ENCODE measurements at places on chromosomes 5 and 9.
A peak's percentile ranks its signal among the peaks of the same experiment; 100 is the strongest.

- DNase-seq = no peak
Measured at GRCh38 chr5:59332236-59332973, 561.1 kb downstream of the PDE4D start.

DNA sequence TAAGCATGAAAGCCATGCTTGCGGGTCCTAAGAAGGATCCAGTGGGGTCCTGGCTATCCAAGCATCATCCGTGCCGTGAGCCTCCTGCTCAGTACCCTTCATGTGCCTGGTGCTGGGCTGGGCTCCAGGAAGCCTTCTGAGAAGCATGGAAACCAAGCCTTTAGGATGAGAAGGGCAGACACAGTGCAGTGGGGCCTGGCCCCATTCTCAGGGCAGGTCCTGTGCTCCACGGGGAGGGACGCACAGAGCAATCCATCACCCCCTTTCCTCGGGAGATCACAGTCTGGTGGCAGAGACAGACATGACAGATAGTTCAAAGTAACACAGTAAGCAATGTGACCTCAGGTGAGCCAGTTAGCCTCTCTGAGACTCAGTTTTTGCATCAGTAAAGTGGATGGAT, 76.9 kb downstream of the RGS3 start:
- no peak for DNase-seq

- no peak for DNase-seq
Measured at GRCh38 chr9:95615246-95615645, 98.5 kb upstream of the PTCH1 start.

DNA sequence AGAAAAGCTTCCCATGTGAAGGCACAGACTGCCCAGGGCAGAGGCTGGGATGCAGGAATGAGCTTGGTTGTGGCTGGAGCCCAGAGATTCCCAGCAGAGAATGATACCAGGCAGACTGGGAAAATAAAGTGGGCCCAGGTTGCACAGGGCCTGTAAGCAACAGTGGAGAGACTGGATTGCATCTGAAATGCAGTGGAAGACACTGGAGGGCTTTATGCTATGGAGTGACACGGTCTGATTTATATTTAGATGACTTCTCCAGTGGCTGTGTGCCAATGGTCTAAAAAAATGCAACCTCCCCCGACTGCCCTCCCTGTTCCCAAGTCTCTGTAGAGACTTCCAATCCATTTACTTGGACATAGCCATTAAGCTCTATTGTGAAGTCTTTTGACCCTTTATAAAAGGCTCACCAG, 951.1 kb upstream of the DMAC1 start:
- DNase-seq = no peak

DNA sequence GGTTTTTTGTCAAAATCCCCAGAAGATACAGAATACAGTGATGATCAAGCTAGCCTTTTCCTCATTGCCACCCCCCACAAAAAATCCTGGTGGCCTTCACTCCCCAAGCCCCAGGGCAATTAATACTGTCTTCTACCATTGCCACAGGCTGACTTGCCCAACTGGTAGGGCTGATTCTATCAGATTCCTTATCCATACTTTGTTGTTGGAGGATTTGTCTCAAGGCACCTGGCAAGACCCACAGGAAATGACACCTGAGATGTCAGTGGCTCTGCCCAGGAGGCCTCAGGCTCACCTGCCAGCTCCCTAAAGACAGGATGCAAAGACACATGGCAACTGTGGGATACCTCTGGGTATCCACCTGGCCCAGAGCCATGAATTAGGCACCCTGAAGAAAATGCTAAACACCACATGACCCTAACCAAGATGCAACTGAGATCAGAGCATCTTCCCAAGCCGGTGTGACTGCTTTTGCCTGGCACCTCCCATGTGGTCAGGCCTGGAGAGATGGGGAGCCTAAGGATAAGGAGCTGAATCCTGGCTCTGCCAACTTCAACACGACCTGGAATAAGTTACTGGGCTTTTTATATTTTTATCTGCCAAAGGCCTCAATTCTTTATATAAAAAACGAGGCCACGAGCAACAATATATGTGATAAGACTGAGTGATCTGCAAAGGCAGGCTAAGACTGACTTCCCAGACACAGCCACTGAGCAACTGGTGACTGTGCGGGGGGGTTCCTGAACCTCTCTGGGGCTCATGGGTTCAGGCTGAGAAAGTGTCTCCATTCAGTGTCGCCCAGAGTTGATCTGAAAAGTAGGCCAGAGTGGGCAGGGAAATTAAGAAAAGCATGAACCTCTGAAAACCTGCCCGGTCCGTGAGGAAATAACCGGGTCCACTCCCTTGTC, 944 bp downstream of the ATOX1 start:
- DNase-seq = no peak

DNA sequence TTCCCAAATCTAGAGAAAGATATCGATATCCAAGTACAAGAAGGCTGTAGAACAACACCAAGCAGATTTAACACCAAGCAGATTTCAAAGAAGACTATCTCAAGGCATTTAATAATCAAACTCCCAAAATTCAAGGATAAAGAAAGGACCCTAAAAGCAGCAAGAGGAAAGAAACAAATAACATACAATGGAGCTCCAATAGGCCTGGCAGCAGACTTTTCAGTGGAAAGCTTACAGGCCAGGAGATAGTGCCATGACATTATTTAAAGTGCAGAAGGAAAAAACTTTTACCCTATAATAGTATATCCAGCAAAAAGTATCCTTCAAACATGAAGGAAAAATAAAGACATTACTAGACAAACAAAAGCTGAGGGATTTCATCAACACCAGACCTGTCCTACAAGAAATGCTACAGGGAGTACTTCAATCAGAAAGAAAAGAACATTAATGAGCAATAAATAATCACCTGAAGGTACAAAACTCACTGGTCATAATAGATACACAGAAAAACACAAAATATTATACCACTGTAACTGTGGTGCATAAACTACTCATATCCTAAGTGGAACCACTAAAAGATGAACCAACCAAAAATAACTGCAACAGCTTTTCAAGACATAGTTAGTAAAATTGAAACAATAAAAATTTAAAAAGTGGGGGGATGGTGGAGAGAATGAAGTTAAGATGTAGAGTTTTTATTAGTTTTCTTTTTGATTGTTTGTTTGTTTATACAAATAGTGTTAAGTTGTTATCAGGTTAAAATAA, 267.2 kb downstream of the AUH start:
- no peak for DNase-seq

DNA sequence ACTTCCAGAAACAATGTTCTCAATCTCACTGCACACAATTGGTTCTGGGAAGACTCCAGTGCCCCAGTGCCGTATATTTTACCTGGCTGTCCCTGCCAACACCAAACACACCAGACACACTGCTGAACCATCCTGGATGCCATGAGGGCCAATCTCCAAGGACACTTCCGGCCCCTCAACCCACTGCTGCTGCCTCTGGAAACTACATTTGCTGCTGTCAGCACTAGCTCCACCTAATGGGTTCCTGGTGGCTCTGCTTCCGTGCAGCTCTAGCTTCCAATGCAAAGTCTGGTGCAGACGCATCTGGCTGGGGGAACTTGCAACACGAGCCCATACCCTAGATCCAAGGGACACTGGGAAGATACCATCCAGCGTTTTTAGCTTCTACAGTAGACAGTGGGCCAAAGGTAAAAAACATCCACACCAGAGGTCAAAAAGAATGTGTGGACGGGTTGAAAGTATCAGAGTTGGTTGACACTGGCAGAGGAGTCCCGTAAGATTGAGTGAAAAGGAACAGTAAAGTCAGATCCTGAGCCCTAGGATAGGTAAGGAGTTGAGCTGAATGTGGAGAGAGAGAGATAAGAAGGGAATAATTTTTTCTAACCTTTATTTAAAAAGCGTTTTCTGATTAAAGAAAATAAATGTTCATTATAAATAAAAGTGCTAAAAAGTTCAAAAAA, 99.7 kb upstream of the KIF2A start:
- no peak for DNase-seq

DNA sequence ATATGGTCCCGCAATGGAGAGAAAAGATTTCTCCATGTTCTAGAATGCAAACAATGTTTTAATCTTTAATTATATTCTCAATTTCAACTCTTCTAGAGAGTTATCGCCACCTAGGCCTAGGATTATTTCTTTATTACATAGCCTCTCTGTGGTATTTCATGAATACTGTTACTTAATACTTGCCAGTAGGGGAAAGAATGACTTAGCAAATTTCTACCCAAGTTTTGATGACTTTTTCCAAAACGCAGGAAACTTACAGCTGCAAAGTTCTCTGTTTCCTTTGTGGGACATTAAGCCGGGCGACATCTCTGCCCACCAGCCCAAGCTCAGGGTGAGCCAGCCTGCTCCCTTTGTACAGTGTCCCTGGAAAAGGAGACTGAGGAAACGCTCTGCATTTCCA, 73.8 kb downstream of the MED27 start:
- DNase-seq = no peak

GRCh38 chr5:35622974-35623373, 5.3 kb downstream of the SPEF2 start:
- no peak for DNase-seq

DNA sequence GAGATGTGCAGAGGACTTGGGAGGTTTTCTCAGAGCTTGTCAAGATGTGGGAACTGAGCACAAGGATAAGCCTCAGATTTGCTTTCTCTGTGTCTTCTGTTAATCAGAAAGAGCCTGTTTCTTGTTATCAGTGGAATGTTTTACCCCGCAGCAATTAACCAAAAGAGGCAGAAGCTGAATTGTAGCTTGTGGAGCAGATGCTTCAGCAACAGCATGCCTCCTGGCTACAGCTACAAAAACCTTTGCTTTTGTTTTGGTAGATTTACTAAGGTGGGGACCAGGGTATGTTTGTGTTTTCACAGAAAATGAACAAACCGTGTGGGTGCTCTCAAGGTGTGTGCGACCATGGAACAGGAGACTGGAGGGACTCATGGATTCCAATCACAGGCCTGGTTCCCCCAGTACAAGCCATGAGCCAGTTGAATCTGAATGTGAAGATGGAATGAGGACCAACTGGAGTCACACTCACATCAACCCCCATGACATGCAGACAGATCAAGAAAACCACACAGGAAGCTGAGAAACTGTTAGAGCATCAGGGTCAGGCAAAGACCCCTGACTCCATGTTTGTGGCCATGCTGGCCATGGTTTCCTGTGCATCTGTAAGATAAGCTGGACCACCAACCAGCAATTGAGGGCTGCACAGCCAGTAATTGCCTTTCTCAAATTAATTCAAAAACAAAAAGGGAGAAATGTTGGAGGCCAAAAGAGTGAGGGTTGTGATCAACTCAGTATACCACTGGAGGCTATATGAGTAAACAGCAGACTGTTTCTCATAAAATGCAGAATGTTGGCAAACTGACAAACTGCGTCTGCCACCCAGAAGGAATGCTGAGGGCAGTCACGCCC, 6.9 kb downstream of the UGT3A2 start:
- no peak for DNase-seq

DNA sequence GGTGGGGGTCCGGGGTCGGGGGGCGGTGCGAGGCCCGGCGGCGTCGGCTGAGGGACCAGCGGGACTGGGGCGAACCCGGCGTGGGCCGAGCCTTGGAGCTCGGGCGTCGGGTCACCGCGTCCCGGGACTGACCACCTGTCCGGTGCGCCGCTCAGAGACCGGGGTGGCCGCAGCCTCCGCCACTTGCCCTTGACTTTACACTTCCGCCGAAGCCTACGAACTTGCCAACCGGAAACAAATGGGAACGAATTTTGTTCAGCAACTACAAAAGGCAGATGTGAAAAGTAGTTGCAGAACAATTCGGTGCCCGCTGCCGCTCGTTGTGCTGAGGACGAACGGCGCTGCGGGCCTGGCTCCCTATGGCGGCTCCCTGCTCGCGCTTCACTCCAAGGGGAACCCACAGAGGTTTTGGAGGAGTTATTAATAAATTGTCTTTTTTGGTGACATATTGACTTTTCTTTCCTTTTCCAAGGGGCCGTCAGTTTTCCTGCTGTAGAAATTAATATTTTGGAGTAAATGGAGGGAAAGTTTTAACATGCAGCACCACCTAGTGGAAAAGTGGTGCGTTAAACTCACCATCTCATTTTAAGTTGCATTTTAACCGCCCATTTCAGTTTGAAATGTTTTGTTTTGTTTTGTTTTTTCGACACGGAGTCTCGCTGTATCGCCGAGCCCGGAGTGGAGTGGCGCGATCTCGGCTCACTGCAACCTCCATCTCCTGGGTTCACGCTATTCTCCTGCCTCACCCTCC, 490 bp downstream of the PCBD2 start:
- DNase-seq = peak; percentile 77

- no peak for DNase-seq
Measured at GRCh38 chr9:135447126-135447525, 32.5 kb upstream of the PPP1R26 start.

DNA sequence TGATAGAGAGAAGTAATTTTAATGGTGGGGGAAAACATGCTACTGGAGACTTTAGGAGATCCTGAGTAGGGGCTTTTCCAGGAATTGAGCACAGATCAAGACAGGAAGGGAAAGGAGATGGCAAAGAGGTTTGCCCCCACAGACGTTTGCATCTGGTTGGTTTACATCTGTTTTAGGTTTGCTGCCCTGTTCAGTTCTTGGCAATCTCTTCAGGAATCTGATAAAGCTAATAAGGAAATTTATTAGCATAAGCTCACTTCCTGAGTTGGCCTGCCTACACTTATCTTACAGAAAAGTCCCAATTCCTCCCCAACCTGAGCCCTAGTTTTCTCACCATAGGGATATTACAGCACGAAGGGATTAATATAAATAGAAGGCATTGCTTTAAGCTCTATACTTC, 3.4 kb upstream of the CFAP95 start:
- DNase-seq = no peak

- DNase-seq = peak; percentile 75
Measured at GRCh38 chr9:130172161-130172857, at the start of gene NCS1. NCS1 (plus strand) TSS chr9:130172404; CDS start chr9:130172664, 260 bp downstream.

GRCh38 chr9:89657295-89657694, 52.5 kb downstream of the GADD45G start:
- no peak for DNase-seq

GRCh38 chr9:84916769-84917168, 247.2 kb downstream of the NTRK2 start:
- DNase-seq = no peak

DNA sequence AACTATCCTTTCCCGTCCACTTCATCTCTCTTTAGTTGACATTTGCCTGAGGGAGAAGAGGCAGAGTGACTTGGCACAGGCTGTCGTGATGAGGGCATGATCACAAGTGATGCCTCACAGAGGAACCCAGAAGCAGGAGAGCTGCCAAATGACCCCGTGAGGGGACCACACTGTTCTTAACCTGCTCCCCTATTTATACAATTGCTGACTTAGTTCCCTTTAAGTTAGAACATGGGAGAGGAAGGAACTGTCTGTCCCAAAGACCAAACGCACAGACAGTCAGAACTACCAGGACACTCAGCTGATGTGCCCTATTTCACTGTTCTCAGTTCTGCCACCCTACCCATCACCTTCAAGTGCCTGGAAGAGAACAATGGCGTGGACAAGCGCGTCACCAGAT, 73.7 kb downstream of the SLC1A3 start:
- no peak for DNase-seq

GRCh38 chr5:109374625-109375024, 35.1 kb downstream of the PJA2 start:
- DNase-seq = no peak
